ENCODE measurements at places on chromosomes 5 and 9. TPM values are rescaled to one million over a fixed set of nuclear protein-coding genes. Genes with fewer than 3 reads are reported as not detected.
A peak's percentile ranks its signal among the peaks of the same experiment; 100 is the strongest.

Gene PCDHB9
- total RNA-seq = 3.1 TPM

Gene NOXA1
- 0.65 TPM for total RNA-seq

Gene DBH
- total RNA-seq = not detected

Gene EGFLAM
- total RNA-seq = 0.15 TPM

DNA sequence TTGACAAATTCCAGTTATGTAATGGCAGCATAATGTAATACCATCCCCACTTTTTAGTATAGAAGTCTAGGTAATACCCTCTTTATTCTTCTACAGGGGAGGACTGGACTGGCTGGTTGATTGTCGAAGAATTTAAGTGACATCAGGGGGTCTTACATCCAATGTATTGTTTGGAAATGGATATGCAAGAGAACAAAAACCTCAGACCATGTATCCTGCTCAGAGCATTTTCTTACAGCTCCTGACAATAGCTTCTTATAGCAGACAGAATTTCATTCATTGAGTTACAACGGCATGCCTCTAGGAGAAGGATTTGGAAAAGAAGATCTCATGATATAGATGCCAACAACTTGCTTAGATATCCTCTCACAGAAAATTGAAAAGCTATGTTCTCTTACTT, 2032.3 kb downstream of the EFNA5 start:
- no peak overlapping the region for H3K27ac ChIP-seq
- H3K27me3 ChIP-seq = no peaks in the 10 kb centered on the region
- H3K4me1 ChIP-seq = peaks cover 11% of the 10 kb centered on the region
- no peaks in the 10 kb centered on the region for H3K36me3 ChIP-seq

DNA sequence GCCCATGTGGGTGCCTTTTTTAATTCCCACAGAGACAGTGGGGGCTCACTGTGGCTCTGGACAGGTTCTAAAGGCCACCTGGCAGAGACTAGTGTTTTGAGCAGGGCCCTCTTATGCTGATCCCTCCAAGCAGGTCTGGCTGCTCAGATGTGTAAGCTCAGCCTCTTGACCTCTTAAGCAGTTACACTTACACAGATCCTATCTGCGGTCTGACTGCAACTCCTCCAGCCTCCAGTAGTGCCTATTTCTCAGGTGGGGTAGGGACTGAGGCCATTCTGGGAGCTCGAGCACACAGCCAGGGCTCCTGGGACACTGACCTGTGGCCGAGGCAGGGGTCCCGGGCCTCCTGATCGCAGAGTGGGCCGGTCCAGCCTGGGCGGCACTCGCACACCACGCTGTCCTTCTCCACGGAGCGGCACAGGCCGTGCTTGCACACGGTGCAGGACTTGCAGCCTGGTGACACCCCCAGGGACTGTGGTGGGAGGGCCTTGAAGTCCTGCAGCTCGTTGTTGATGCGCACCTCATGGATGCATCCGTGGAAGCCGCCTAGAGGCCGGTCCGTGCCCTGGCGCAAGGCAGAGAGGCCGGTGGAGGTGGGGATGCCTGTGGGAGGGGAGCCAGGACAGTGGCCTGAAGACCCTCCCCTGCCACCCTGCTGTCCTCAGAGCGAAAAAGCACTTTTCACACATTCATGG, 91.9 kb upstream of the PANK3 start:
- DNase-seq = peak; percentile 46
- H3K27ac ChIP-seq = no peak overlapping the region

DNA sequence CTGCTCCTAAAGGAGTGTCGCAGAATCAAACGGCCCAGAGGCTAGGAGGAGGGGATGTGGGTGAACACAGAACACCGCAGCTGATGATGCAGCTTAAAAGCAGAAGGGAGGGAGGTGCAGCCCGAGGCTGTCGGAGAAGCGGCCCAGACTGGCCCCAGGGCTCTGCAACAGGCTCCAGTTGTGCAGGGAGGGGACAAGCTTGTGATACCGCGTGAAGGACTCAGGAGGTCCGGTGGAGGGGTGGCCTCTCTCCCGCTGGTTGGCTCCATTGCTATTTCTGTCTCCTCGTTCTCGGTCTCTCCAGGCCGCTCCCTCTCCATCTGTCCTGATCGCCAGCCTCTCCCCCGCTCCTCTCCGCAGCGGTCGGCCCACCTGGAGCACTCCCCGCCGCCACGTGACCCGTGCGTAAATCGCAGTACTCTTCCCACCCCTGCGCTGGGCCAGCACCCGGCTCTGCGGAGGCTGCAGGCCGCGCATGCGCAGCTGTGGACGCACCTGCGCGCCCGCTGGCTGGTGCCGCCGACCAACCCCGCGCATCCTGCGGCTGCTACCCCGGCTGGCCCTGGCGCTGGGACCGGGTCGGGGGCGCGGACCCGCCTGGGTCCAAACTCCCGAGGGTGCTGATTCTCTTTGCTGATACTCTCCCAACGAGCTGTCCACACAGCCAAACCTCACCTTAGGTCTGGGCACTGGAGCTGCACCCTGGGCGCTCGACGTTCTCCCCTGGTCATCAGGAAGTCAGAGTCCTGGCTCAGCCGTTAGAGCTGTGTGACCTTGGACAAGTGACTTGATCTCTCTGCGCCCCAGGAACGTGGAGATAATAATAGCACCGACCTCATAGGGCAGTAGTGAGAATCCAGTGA, 3.7 kb upstream of the STXBP1 start:
- H3K27ac ChIP-seq = no peak overlapping the region
- H3K36me3 ChIP-seq = no peaks in the 10 kb centered on the region
- H3K4me3 ChIP-seq = peak overlapping the region; percentile 40
- peaks cover 12% of the 10 kb centered on the region for H3K4me1 ChIP-seq
- H3K27me3 ChIP-seq = peaks cover 36% of the 10 kb centered on the region

DNA sequence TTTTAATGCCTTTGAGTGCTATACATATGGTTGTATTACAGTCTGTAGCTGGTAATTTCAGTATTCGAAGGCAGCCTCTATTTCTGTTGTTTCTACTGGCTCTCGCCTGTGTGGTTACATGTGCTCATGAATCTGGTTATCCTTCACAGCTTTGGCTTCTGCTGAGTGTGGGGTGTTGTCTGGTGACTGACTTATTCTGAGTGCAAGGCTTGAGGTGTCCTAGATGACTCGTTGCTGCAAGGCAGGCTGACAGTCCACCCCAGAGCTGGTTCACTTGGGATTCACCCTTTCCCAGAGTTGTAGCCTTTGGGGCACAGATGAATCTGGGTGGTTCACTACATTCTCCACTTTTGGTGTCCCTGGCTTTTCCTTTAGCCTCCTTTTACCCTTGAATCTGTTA, 41.4 kb downstream of the PDE8B start:
- no peak overlapping the region for H3K4me3 ChIP-seq
- H3K27ac ChIP-seq = no peak overlapping the region
- H3K4me1 ChIP-seq = no peaks in the 10 kb centered on the region
- DNase-seq = no peak

DNA sequence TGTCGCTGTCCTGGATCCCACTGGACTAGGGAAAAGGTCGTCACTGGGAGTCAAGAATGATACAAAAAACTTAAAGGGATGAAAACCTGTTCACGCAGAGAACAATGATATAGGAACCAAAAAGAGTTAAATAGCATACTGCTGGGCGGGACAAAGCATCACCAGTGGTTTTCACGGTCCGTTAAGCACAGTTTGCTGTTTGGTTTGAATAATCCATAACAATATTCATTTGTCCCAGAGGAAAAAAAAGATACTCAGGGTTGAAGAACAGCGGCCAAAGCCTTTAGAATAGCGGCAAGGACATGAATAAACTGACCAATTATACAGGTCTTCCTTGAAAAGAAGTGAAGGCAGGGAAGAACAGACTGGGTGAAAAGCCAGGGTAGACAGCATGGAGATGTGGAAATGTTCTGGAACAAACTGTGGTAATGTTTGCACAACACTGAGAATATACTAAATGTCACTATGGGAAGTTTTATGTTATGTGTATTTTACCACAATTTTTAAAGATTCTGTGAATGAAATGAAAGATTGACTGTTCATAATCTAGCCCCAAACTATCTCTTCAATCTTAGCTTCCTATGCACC, 60.8 kb downstream of the MTMR12 start:
- DNase-seq = no peak
- H3K27ac ChIP-seq = peak overlapping the region; percentile 29
- no peak overlapping the region for H3K4me3 ChIP-seq
- peaks cover 7% of the 10 kb centered on the region for H3K36me3 ChIP-seq
- peaks cover 5% of the 10 kb centered on the region for H3K4me1 ChIP-seq

DNA sequence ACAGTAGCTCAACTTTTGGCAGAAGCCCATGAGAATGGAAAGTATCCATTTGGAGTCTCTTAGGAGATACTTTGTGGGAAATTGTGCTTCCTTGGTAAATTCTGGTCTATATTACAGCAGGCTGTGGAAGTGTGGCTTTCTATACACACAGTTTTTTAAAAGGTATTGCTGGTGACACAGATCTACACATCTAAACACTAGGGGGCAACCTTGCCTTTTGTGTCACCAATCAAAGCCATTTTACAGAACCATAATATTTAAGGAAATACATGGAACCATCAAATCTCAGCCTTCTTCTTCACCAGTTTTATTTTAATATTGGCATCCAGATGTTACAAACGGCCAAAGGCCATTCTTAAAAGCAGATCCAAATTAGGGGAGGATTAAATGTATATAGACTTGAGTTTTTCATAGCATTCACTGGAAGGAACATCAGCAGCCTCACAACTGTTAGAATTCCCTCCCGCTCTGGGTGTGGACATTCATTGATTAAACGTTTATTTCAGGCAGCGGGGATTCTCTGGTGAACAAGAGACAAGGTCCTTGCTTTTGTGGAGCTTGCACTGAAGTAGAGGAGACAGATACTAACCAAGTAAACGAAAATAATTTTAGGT, 132.4 kb upstream of the EPB41L4A start:
- H3K36me3 ChIP-seq = no peaks in the 10 kb centered on the region
- H3K4me3 ChIP-seq = no peak overlapping the region
- peak; percentile 77 for DNase-seq
- H3K27ac ChIP-seq = no peak overlapping the region
- no peaks in the 10 kb centered on the region for H3K27me3 ChIP-seq
- no peaks in the 10 kb centered on the region for H3K4me1 ChIP-seq

DNA sequence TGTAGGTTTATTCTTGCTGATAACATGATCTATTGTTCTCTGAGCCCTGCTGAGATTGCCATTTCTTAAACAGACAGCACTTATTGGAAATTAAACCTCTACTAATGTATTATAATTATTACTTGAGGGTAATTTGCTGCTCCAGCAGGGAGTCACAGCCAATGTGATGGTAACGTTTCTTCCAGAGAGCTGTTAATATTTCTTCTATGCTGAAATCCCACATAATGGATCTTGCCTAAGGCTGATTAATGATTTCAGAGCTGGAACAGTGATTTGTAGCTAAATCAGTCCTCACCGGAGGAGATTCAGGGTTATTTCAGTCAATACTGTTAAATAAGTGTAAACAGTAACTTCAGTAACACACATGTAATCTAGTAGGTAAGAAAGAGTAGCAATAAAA, 170.1 kb downstream of the CDH12 start:
- no peaks in the 10 kb centered on the region for H3K36me3 ChIP-seq
- H3K4me1 ChIP-seq = no peaks in the 10 kb centered on the region
- no peak overlapping the region for H3K4me3 ChIP-seq
- no peaks in the 10 kb centered on the region for H3K27me3 ChIP-seq
- no peak for DNase-seq
- no peak overlapping the region for H3K27ac ChIP-seq

DNA sequence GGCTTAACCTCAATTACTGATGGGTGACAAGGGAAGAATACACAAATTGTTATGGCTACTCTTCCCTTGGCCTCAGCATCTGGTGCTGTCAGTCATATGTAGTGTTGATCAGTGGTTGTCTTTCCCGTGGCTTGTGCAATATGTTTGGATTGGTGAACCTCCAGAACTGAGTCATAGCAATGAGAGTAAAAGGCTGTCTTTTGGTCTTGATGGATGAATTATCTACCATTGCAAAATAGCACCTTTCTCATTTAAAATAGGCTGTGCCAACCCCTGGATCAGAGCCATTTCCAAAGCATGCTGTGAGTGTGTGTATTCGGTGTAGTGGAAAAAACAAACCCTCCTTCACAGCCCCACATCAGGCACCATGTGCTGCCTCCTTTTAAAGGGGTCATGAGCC, 14.6 kb upstream of the F2R start:
- H3K4me1 ChIP-seq = peaks cover 4% of the 10 kb centered on the region
- H3K27ac ChIP-seq = no peak overlapping the region
- H3K36me3 ChIP-seq = no peaks in the 10 kb centered on the region

DNA sequence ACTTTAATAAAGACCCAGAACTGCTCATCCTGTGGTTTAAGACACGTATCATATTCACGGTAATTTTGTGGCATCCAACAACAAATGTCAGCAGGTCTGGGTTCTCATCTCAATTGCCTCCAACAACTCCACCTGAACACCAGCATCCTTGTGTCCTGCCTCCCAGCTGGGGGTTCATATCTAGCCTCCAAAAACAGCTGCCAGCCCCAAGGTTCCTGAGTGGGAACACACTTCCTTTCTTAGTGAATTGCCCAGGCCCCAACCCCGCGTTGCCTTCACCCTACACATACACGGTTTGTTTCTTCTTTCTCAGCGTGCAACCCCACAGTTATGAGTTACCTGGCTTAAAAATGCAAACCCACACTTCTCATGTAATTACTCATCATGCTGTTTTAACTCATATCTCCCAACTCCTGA, 77.9 kb downstream of the SEMA4D start:
- peaks cover 3% of the 10 kb centered on the region for H3K4me1 ChIP-seq
- no peak overlapping the region for H3K27ac ChIP-seq
- H3K36me3 ChIP-seq = no peaks in the 10 kb centered on the region
- no peak overlapping the region for H3K4me3 ChIP-seq
